ENCODE measurements at places on chromosomes 11 and 22. TPM values are rescaled to one million over a fixed set of nuclear protein-coding genes. Genes with fewer than 3 reads are reported as not detected.
A peak's percentile ranks its signal among the peaks of the same experiment; 100 is the strongest.

GRCh38 chr11:106311531-106312230, 234.2 kb downstream of the AASDHPPT start:
- no peak for DNase-seq

The TMEM151A gene
- not detected for total RNA-seq

- DNase-seq = no peak
Observed at GRCh38 chr11:4865855-4866254, 15.8 kb upstream of the OR51T1 start.

DNA sequence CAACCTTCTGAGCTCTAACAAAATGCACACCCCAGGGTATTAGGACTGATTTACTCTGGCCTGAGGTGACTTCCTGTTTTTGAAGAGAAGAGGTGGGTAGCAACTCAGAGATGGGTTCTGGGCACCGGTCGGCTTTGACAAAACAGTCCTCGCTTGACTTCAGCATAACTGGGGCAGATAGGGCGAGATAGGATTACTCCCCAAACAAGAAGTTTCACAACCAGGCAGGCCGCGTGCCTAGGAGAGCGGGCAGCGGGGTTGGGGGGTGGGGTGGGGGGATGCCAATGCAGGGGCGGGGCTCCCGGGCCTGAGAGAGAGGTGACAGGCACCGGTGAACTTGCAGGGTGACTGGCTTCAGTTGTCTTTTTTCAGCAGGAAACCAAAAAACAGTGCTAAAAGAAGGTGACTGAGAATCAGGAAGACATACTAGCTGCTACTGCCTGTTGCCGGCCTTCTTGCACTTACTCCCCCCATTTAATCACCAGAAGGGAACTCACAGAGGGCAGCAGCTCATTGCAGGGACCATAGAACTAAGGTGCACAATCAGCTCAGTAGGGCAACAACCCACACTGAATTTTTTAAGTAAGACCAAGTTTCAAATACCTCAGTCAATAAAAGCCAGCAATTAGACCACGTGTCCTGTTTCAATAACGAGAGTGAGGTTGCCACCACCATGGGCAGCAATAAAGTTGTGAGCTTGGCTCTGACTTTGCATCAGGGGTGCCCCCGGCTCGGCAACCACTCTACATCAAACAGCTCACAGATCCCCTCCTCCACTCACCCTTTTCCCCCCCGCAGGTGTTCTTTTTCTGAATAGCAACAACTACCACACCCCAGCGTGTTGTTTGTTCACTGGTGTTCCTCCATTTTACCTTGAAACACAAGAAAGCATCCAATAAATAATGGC, 37.2 kb upstream of the ETS1 start:
- no peak for DNase-seq

- no peak for DNase-seq
Observed at GRCh38 chr11:20511982-20512381, 87.4 kb upstream of the SLC6A5 start.

- DNase-seq = no peak
Observed at GRCh38 chr11:577611-577894, 1.3 kb downstream of the PHRF1 start.

The ZNF215 gene
- 0.36 TPM for total RNA-seq

DNA sequence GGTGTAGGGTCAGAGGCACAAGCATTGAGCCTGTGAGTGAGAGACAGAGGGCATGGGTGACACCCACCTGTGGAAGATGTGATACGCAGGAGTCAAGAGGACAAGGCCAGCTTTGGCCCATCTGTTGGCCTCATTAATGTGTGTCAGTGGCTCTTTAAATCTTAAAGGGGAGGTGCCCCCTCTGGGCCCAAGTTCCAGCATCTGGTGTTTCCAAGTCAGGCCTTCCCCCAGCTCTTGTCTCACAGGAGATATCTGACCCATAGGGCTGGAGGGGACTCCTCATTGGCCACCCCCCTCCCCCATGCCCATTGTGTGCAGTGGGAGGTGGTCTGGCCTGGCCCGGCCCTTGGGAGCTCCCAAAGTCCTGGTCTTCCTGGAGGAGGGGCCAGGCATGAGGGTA, 8.9 kb downstream of the KCNK7 start:
- peak; percentile 77 for DNase-seq

DNA sequence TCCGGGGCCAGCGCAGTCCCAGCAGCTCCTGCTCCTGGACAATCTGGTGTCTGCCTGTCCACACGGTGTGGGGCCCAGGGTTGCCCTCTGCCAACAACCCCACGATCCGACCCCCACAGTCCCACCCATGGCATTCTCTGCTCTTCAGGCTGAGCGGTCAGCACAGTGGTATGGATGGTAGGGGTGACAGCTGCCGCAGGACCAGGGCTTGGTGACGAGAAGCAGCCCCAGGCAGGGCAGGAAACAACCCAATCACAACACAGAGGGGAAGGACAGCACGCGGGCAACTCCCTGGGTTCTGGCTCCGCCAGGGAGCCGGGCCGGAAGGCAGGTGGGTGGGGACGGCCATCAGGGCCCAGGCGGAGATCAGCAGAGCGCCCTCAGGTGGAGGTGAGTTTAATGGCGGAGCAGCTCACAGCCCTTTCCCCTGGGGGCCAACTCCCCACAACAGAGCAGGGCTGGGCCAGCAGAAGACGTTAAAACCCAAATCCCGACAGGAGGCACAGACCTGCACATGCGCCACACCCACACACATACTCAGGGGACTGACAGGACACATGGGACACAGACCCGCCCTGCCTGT, 5.3 kb upstream of the CHADL start:
- DNase-seq = no peak

The POU2AF3 gene
- 0.22 TPM for total RNA-seq

The BATF2 gene
- total RNA-seq = 2.4 TPM

The LRRC10B gene
- total RNA-seq = 0.27 TPM

- peak; percentile 64 for DNase-seq
Observed at GRCh38 chr11:94740083-94741021, 27.8 kb upstream of the AMOTL1 start.

- no peak for DNase-seq
Observed at GRCh38 chr11:117875382-117876058, 938 bp downstream of the FXYD6 start.

DNA sequence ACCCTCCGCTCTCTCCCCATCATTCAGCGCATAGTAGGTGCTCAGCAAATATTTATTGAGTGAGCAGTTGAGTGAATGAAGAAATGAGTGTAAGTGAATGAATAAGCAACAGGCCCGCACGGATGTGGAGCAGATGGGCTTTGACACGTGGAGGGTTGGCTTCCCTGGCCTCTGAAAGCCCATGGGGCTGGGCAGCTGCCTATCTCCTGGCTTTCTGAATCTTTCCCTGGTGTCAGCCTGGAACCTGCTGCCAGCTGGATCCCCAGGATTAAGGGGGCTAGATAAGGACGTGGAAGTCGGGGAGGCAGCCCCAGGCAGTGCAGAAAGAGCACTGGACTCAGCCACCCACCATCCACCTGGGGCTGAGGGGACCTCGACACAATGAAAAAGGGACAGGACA, 12.6 kb downstream of the IL2RB start:
- no peak for DNase-seq

- peak; percentile 31 for DNase-seq
Observed at GRCh38 chr22:17969701-17970113, 54.7 kb downstream of the MICAL3 start.
